ENCODE measurements at places on chromosomes 5 and 9.

- DNase-seq = no peak
Measured at GRCh38 chr5:1278656-1279442, 16.0 kb downstream of the TERT start.

GRCh38 chr9:68981789-68982188, 32.1 kb downstream of the PRKACG start:
- DNase-seq = no peak

DNA sequence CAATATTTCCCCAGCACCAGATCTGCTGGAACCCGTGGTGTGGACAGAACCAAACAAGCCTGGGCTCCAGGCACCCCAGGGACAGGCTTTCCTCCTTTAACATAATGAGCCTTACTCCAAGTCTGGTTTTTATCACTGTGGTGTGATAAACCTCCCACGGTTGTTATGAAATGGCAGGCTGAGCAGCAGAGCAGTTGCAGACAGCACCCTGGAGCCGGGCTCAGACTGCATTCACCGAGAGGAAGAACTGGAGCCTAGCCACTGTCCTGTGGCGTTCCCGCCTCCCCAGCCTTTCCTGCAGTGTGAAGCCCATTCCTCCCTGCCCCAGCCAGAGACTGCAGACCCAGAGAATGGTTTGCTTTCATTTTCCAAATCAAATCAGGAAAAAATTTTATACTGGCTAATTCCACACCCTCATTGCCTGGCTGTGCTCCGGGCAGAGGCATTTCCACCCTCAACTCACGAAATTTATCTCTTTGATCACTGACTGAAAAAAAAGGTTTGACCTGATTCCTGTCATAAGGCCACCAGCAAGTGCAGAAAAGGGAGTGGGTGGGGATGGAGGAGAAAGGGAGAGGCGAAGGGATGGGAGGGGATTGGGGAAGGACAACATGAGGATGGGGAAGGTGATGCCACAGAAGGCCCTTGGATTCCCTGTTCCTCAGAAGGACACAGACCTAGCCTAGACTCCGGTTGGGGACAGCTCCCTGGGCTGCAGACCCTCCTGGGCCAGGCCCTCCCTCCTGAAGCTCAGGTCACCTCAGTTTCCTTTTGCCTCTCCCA, 18.9 kb downstream of the IPPK start:
- no peak for DNase-seq

DNA sequence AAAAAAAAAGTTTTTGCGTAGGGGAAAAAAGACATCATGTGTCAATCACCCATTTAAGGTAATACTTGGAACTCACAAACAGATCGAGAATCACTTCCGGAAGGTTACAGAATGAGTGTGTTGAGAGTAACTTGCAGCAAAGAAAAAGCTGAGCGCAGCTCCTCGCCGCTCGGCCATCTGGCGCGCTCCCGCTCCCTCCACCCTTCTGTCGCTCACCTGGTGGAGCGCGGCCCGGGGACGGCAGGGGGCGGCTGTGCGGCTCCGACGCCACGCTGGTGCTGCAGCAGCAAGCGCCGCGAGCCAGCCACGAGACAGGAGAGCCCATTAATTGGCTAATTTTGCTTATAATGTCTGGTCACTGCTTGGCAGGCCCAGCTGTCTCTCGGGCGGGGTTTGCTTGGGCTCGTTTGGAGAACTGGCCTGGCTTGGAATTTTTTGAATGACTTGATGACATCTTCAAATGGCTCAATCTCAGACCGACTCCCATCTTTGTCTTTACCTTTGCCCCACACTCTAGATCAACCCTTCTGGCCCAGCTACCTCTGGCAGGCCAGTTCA, 601.8 kb downstream of the CCDC171 start:
- no peak for DNase-seq

- DNase-seq = no peak
Measured at GRCh38 chr9:4741365-4742089, 525 bp upstream of the AK3 start.

GRCh38 chr5:110440058-110440457, 286.4 kb downstream of the TMEM232 start:
- DNase-seq = no peak

- no peak for DNase-seq
Measured at GRCh38 chr9:34333836-34334235, 4.5 kb downstream of the NUDT2 start.

- DNase-seq = no peak
Measured at GRCh38 chr5:90700299-90700698, 141.7 kb downstream of the ADGRV1 start.

Data from activated CD4-positive, CD25-positive, alpha-beta regulatory T cell (primary cell).